Karpas-422 (cell line): ENCODE measurements at places on chromosomes 3 and 15.
A peak's percentile ranks its signal among the peaks of the same experiment; 100 is the strongest.

DNA sequence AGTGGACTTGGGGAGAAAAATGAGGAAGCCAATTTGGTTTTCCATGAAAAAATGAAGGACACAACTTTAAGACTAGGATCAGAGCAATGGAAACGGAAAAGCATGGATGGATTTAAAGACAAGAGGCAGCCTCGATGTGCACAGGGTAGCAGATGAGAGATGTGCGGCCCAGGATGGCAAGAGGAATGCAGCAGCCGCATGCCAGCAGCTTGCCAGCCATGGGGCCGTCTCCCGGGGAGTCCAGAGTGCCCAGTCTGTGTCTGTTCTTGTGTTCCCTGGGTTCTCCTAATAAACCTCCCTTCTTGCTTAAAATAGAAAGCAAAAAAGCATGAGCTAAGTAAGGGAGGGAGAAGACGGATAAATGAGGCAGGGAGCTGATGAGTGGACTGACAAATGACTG lies 68.0 kb upstream of the IQSEC1 start:
- no peak overlapping the region for H3K27ac ChIP-seq
- H3K27me3 ChIP-seq, result no peaks in the 10 kb centered on the region

GRCh38 chr3:150784747-150785125 lies 21.8 kb upstream of the SIAH2 start:
- peaks cover 7% of the 10 kb centered on the region for H3K4me1 ChIP-seq
- no peaks in the 10 kb centered on the region for H3K36me3 ChIP-seq
- no peak overlapping the region for H3K27ac ChIP-seq
- no peak overlapping the region for H3K4me3 ChIP-seq
- no peaks in the 10 kb centered on the region for H3K27me3 ChIP-seq

DNA sequence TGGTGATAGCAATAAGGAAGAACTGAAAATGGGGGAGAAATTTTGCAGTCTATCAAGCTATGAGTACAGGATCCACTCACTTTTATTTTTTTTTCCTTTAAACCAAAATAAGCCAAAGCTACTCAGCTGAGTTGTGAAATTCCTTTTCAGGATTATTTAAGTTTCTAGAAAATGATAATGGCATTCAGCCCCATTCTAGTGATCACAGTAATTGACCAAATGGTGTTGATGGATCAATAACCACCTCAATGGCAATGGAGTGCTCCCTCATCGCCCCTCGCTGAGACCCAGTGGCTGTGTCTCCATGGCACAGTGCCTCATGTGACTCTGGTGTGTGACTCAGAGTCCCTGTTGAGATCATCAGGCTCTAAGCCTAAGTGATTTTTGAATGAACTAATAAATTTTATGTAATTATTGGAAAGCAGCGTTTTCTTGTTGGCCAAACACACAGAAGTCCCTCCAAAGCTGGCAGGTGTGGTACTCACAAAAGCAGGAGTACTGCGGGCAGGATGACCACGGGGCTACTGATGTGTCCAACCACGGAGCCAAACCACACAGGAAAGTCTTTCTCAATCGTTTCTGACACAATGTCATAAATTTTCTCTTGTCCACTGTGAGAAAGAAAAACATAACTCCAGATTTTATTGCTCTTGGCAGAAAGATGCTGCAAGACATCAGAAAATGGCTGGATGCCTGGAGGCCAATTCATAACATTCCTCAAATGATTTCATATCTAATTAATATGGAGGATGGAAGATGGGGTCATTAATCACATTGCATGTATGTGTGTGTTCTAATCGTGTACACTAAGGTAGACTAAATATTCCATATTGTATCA lies 14.4 kb upstream of the STARD5 start:
- H3K36me3 ChIP-seq, result no peaks in the 10 kb centered on the region
- no peaks in the 10 kb centered on the region for H3K27me3 ChIP-seq
- DNase-seq, result no peak
- no peaks in the 10 kb centered on the region for H3K4me1 ChIP-seq
- H3K27ac ChIP-seq, result no peak overlapping the region

- no peak overlapping the region for H3K4me3 ChIP-seq
- no peaks in the 10 kb centered on the region; the same call in 1 of the 2 replicates for H3K27me3 ChIP-seq
- no peaks in the 10 kb centered on the region for H3K4me1 ChIP-seq
- no peaks in the 10 kb centered on the region for H3K36me3 ChIP-seq
- DNase-seq, result no peak
Measured at GRCh38 chr3:185781759-185782158, 43.1 kb downstream of the IGF2BP2 start.

- no peak overlapping the region for H3K27ac ChIP-seq
- no peaks in the 10 kb centered on the region for H3K36me3 ChIP-seq
- H3K4me1 ChIP-seq, result no peaks in the 10 kb centered on the region
- DNase-seq, result no peak
- H3K27me3 ChIP-seq, result no peaks in the 10 kb centered on the region
Measured at GRCh38 chr3:160112996-160113395, 112.2 kb upstream of the C3orf80 start.

GRCh38 chr15:69957175-69957574 lies 140.5 kb downstream of the TLE3 start:
- H3K27me3 ChIP-seq, result no peaks in the 10 kb centered on the region
- no peaks in the 10 kb centered on the region for H3K36me3 ChIP-seq
- H3K27ac ChIP-seq, result no peak overlapping the region
- peaks cover 19% of the 10 kb centered on the region for H3K4me1 ChIP-seq

GRCh38 chr15:53875711-53876110 lies 102.5 kb upstream of the UNC13C start:
- DNase-seq, result no peak
- H3K27ac ChIP-seq, result no peak overlapping the region
- no peaks in the 10 kb centered on the region for H3K36me3 ChIP-seq
- H3K4me3 ChIP-seq, result no peak overlapping the region
- H3K4me1 ChIP-seq, result no peaks in the 10 kb centered on the region
- no peaks in the 10 kb centered on the region for H3K27me3 ChIP-seq

GRCh38 chr3:49702672-49703071 lies 13.3 kb downstream of the RNF123 start:
- DNase-seq, result no peak
- H3K27me3 ChIP-seq, result no peaks in the 10 kb centered on the region
- H3K4me1 ChIP-seq, result no peaks in the 10 kb centered on the region

DNA sequence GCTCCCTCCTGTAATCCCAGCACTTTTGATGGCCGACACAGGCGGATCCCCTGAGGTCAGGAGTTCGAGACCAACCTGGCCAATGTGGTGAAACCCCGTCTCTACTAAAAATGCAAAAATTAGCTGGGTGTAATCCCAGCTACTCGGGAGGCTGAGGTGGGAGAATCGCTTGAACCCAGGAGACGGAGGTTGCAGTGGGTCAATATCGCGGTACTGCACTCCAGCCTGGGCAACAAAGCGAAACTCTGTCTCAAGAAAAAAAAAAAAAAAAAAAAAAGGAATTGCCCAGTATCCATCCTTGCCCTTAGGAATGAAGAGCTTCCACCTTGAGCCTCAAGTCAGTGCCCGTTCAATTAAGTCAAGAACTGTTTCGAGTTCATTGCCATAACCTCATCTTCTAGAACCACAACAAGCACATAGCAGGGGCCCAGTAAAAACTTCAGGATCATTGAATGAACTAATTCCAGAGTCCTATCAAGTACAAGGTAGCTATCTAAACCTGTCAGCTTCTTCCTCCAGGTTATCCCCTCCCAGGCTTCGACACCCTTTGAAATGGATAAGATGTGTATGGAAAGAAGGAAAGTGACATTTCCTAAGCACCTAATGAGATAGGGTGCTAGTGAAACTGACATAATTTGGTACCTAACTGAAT lies 826 bp downstream of the DBR1 start:
- peaks cover 28% of the 10 kb centered on the region for H3K4me1 ChIP-seq
- H3K4me3 ChIP-seq, result peak overlapping the region; percentile 80
- peaks cover 12% of the 10 kb centered on the region; the same call in 1 of the 2 replicates for H3K36me3 ChIP-seq
- DNase-seq, result peak; percentile 48

GRCh38 chr15:26974120-26974780 lies 3.3 kb downstream of the GABRG3 start:
- no peaks in the 10 kb centered on the region for H3K27me3 ChIP-seq
- no peaks in the 10 kb centered on the region for H3K4me1 ChIP-seq
- DNase-seq, result peak; percentile 57

DNA sequence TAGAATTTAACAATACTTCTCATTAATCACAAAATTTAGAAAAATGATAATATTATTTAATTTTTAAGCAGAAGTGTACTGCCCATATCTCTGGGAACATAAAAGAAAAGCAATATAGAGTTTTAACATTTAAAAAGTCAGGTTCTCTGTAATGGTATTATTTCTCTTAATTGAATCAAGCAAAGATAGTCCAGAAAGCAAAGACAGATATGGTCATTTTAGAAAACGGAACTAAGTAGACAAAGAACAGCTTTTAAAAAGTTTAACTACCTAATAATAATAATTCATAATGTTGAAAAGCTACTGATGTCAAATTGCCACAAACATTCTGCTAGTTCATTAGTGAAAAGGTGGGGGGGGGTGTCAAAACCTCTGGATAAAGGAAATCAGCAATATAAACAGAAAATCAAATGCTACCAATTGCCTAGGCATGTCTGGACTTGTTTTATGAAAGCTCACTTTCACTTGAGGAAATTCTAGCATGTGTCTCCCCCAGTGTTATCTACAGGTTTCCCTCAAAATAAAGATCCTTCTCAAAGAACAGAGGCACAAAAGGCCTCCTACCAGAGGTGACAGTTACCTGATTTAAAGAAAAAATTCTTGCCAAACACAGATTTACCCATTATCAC lies 1.7 kb downstream of the ZMAT3 start:
- no peak overlapping the region for H3K27ac ChIP-seq
- peak overlapping the region; percentile 93 for H3K4me3 ChIP-seq
- no peak for DNase-seq
